C1 segment of cervical spinal cord (tissue), 14 donors: ENCODE measurements at places on chromosomes 1 and 21.

DNA sequence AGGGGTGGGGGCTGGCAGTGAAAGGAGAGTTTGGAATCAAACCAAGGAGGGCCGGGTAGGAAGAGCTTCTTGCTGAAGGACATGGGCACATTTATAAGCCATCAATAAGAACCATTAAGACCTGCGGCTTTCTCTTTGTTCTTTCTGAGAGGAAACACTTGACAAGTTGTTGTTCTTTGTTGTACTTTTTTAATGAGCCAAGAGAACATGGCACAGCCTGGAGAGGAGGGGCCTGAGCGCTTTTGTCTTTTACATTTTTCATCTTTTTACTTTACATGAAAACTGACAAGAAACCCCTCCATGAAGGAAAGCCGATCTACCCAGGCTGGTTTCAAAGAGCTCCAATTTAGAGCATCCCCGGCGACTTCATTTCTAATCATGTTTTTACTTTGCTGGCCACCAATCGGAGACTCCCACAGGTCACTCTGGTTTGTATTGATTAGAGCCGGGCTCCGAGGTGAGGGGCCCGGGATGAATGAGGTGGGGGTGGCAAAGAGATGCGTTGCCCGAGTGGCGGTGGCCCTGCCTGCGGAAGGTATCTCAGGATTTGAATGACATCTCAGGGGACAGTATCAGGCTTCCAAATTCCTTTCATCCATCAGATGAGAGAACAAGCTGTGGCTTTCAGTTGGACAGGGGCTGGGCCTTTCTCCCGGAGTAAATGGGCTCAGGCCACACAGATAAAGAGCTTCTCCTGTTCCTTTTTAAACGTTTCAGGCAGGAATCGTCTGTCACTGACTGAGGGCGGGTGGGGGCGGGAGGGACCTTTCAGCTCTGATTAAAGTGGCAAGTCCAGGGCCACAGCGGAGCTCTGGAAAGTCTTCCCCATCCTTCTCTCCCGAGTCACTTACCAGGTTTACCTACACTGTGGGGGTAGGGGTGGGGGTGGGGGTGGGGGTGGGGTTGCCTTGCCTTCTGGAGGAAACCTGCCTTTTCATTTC lies 138.8 kb upstream of the ARHGEF16 start:
- no peak for DNase-seq

DNA sequence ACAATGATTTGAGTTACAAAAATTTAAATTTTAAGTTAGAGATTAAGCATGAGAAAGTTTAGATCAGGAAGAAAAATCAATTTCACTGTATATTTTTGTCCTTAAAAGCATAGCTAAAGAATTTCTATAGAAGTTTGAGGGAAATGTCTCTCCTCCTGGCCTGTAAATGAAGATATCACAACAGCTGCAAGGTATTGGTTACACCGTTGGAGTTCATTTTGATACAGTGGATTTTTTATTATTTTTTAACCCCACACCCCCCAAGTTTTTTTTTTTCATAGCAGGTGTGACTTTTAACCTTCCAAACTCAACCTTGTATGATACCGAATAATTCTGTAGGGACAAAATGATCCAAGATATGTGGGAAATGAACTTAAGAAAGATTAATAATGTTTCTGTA lies 156.3 kb downstream of the DISP1 start:
- DNase-seq: no peak

- no peak for DNase-seq
Observed at GRCh38 chr1:48735796-48736195, 40.9 kb downstream of the BEND5 start.

- DNase-seq: no peak
Observed at GRCh38 chr1:179314928-179315327, 21.3 kb downstream of the SOAT1 start.

- no peak for DNase-seq
Observed at GRCh38 chr21:38619992-38620479, 121.8 kb upstream of the ERG start.

- DNase-seq: no peak
Observed at GRCh38 chr1:178121883-178122282, 28.0 kb downstream of the RASAL2 start.

GRCh38 chr1:244874974-244875579 lies 10.7 kb upstream of the HNRNPU start:
- no peak for DNase-seq

DNA sequence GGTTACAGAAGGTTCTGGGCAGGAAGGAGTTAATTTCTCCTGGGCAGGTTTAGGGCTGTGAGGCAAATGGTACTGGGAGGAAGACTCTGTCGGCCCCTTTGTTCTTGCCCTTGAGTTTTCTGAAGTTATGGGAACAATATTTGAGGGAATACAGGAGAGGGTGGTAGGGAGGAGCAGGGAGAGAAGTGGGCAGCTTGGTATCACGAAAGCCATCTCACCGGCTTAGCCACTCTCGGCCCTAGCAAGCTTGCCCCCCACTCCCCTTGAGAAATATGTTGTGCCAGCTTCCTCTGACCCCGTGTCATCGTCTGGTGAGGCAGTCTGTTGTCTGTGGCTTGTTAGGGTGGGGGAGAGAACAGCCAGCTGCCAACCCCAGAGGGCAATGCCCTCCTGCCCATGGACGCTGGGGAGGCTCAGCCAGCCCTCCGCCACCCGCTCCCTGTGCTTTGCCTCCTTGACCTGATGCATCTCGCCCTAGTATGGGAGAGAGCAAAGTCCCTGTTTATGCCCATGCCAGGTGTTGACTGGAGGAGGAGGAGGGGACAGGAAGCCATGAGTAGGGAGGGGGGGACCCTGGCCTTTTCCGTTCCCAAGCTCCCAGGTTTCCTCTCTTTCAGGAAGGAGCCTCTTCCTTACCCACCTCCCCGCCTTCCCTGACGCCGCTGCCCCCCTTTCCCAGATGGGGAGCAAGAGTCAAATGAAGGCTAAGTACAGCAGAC lies 1.2 kb downstream of the EFNA1 start:
- no peak for DNase-seq

GRCh38 chr1:15950763-15951295 lies 25.1 kb downstream of the ZBTB17 start:
- DNase-seq: no peak

DNA sequence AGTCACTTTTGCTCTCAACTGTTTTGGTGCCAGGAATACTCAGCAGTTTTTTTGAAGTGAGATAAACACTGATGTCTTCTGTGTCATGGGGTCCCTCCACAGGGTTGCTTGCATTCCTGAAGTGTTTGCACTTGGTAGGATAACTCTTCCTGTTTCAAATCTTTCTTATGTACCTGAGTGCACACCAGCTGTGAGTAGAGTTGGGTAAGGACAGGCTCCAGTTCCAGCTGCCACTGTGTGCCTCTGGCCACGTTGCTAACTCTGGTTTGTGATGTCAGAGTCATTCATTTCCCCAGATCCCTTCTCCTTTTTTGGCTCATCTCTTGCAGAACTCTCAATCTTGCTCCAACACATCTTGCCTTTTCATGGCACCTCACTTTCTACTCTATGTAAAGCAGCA lies 356.3 kb upstream of the B3GALT2 start:
- DNase-seq: no peak

DNA sequence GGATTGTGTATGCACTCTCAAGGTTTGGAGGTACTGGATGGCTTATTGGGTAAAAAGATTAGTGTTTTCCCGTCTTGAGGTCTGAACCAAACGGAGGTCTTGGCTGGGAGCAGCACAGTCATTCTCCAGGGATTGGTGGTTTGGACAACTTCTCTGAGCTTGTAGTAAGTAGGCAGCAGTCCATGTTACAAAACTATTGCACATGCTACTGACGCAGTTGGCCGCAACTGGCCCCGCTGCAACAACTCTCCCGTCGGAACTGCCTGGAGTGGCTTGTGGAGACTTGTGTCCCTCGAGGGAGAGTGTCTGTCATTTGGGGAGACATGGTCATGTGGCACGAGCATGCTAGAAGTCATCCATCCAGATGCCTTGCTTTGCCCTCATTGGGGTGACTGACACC lies 276.0 kb downstream of the TM2D1 start:
- no peak for DNase-seq

- DNase-seq: no peak
Observed at GRCh38 chr1:45403298-45403697, 63.1 kb upstream of the MUTYH start.
